NCI-H2171 treated with DMSO at 0.1 percent for 48 hours (cell line): ENCODE measurements at places on chromosomes 3 and 15.

- DNase-seq = no peak
Measured at GRCh38 chr3:99503350-99503749, 135.0 kb upstream of the COL8A1 start.

DNA sequence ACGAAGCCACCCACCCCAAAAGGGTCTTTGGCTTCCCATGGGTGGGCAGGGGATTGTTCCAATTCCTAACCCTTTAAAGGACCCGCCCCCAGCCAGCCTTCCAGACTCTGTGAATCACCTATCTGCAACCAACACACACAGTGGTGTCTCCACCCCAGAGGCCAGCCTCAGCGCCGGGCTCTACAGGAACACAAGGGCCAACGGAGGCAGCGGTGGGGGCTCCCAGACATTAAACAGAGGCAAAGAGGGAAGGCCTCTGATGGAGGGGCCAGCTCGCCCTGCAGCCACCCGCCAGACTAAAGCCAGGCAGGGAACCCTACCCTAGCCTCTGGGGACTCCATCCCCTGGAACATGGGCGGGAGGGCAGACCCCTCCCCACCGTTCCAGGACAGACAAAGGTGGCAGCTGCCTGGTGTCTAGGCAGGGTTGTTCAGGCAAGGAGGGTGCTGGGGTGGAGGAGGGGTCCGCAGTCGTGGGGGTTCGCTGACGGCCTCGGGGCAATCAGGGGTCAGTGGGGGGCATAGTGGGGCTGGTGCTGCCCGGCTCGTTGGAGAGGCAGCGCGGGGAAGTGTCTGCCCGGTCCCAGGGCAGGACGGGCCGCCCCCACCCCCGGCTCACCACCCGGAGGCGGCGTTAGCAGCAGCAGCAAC is 448 bp downstream of the SHISA5 start:
- DNase-seq = no peak

GRCh38 chr3:11351451-11351850 is 79.3 kb downstream of the ATG7 start:
- no peak for DNase-seq

DNA sequence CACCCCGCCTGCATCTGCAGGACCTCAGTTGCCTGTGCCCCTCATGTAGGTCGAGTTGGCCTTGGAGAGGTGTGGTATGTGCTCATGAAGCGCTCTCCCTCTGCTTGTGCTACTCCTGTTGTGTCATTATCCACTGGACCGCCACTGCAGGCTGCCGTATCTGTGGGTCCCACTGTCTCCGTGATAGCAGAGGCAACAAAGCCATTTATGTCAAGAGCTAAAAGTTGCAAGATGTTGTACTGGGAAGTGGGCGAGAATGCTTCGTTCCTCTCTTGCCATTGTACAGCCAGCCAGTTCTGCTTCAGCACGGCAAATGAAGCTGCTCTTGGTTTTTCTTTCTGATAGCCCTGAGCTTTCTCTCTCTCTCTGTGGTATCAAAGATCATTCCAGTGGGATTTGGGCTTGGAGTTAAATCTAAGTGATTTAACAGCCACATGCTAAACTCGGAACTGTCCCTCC is 89.0 kb downstream of the TMEM212 start:
- no peak for DNase-seq

DNA sequence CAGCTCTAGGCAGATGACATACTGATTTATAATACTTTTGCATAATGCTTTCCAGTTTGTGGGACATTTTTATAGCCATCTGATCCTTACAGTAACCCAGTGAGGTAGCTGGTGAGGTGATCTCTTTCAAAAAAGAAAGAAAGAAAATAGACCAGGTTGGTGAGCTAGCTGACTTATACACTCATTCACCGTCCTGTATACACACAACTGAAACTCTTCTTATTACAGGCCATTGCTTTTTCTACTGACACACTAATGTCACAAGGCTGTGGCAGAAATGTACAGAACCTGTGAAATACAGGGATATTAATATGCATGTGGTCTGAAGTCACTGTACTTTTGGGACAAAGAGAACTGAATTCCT is 150.2 kb upstream of the BHLHE40 start:
- DNase-seq = no peak

- no peak for DNase-seq
Measured at GRCh38 chr3:71033681-71034220, 549.8 kb downstream of the FOXP1 start.

- no peak for DNase-seq
Measured at GRCh38 chr3:66629150-66629981, 128.5 kb upstream of the LRIG1 start.

GRCh38 chr3:179179256-179179655 is 31.1 kb downstream of the PIK3CA start:
- no peak for DNase-seq

DNA sequence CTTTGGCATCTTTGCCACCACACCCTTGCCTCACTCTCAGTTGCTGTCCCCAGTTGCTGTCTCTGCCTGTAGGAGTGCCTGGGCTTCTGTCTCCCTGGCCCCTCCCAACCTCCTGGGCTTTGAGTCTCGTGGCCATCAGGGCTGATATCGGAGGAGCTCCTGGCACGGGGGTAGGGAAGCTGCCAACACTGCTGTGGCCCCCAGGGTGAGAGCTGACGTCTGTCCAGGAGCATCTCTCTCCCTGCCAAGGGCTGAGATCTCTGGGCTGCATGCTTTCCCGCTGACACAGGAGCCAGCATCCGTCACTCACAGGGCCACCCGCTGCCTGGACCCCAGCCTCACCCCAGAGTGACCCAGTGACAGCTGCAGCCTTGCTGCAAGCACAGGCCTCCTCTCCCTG is 47.4 kb downstream of the EXOG start:
- DNase-seq = no peak

DNA sequence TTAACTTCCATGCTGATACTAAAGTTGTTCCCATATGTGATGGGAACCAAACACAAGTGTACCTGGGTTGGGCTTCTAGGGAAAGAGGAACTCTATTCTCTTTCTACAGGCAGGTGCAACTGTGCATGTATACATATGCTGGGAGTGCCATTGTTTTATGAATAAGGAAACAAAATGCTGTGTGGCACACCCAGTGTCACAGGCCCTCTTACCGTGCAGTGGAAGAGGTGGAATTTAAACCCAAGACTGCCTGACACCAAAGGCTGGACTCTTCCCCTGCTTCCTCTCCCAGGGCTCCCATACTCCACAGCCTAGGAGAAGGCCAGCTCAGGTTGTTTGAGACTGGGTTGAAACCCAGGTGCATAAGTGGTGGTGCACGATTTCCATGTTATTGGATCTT is 1.9 kb upstream of the FETUB start:
- no peak for DNase-seq

DNA sequence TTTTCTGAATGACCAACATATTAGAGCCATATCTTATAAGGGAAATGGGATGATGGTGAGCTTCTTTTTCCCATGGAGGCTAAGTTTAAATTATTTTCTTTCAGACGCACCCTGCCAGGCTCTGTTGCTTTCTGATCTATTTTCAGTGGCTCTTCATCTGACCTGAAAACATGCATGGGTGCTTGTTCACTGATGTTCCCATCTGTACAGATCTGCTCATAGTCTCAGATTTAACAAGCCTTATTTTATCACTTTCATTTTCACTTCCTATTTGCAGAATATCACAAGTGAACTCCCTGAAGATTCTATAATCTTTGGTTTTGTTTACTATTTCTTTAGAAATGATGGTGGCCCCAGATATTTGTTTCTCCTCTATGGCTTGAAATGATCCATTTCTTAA is 31.1 kb upstream of the SUCLG2 start:
- DNase-seq = no peak

DNA sequence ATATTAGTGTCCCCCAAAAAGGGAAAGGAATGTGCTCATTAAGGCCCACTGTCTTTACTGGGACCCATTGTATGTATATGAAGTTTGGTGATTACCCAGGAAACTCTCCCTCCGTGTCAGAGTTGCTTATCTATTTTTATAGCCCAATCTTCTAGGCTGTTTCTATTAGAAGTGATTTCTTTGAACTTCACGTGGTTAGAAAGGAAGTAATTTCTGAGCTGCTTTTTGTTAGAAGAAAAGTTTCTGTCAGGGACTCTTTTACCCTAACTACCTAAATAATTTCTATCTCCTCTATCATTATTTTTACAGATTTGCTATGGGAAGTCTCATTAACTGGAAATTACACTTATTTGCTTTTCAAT is 17.7 kb upstream of the SENP7 start:
- DNase-seq = no peak

DNA sequence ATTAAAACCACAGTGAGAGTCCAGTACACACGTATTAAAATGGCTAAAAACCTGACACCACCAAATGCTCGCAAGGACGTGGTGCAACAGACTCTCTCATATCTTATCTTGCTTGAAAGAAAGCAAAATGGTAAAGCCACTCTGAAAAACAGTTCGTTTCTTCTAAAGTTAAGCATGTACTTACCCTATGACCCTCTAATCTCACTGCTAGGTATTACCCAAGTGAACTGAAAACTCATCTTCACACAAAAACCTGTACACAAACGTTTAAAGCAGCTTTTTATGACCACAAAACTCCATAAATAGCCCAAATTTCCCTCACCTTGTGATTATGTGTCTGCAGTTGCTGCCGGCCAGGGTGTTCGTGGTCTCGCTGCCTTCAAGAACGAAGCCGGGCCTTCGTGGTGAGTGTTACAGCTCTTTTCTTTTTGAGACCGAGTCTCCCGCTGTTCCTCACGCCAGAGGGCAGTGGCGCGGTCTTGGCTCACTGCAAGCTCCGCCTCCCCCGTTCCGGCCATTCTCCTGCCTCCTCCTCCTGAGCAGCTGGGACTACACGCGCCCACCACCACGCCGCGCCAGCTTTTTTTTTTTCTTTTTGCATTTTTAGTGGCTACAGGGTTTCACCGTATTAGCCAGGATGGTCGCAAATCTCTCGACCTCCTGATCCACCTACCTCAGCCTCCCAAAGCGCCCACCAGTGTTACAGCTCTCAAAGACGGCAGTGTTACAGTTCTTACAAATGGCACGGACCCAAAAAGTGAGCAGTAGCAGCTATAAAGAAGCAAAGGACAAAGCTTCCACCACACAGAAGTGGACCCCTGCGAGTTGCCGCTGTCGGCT is 165.4 kb downstream of the TJP1 start:
- no peak for DNase-seq

DNA sequence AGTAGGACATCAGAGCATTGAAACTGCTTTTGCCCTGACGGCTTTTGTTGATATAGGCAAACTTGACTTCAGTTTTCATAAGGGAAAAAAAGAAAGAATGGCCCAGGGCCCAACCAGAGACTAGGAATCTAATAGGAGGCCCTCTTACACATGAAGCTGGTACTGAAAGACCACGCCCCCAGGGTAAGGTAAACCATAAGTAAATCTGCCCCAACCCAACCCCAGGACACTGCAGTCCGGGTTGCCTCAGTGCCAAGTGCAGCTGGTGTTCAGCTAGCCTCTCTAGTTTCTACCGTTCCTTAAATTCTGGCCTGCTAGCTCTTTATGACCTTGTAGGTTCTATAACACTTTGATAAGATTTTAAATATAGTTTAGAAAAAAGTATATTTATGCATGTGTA is 136.7 kb downstream of the AQP9 start:
- DNase-seq = no peak

GRCh38 chr3:13713396-13713795 is 164.5 kb downstream of the FBLN2 start:
- DNase-seq = no peak

DNA sequence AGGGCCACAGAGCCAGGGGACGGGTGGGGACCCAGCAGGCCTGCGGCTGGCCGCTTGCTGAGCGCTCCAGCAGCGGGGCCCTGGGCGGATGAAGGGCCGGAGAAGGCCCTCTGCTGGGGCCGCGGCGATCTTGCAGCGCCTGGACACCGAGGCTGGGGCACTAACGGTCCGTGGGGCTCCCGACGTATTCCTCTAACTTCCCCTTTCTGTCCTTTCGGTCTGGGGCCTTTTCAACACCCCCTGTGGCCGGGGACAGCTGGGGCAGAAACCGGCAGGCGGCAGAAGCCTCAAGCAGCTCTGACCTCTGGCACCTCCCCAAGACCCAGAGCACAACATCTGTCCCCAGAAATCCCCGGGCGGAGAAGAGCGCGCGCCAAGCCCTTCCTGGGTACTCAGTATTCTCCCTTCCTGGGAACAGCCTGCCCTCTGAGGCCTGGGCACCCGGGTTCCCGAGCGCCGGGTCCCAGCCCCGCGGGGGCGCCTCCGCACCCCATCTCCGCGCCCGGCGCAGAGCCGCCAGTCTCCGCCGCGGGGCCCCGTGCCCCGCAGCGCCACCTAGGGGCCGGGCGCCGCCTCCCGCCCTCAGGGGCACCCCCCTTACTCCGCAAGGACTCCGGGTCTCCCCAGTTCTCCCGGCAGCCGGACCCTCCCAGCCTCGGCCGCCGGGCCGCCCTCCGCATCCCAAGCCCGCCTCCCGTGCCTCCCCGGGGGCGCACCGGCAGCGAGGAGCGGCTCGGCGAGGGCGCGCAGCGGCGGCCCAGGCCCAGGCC is 582 bp upstream of the SLCO3A1 start:
- peak; percentile 71 for DNase-seq

DNA sequence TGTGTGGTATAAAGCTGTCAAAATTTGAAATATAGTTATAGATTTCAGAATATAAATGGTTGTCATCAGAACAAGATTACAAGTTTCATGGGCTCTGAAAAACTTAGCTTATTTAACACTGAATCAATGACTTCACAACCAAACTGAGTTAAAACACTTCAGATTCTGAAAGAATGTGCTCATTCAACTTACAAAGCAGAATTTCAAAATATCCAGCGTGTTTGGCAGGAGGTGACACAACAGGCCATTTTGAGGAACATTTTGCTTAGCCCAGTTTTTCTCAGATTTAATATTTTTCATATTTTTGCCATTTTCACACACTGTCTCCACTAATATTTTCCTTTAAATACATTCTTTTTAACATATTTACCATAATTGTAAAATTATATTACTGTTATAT is 781.1 kb downstream of the TUSC7 start:
- DNase-seq = no peak

- DNase-seq = no peak
Measured at GRCh38 chr3:71907996-71908395, 123.0 kb upstream of the PROK2 start.

GRCh38 chr3:197522881-197523441 is 32.8 kb downstream of the BDH1 start:
- no peak for DNase-seq

- DNase-seq = no peak
Measured at GRCh38 chr15:82832601-82833361, 23.4 kb downstream of the WHAMM start.

GRCh38 chr3:183349421-183350157 is 78.8 kb downstream of the MCF2L2 start:
- no peak for DNase-seq
